ENCODE measurements at places on chromosomes 13 and 19.

DNA sequence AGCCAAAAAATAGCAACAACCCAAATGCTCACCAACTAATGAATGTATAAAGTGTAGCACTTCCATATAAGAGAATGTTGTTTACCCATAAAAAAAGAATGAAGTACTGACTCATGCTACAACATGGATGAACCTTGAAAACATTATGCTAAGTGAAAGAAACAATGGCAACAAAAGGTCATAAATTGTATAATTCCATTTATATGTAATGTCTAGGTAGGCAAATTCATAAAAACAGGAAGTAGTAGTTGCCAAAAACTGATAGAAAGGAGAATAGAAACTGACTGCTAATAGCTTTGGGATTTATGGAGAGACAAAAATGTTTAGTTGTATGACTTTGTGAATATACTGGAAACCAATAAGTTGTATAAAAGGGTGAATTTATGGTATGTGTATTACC lies 21.6 kb downstream of the MYCBP2 start:
- no peak for DNase-seq

DNA sequence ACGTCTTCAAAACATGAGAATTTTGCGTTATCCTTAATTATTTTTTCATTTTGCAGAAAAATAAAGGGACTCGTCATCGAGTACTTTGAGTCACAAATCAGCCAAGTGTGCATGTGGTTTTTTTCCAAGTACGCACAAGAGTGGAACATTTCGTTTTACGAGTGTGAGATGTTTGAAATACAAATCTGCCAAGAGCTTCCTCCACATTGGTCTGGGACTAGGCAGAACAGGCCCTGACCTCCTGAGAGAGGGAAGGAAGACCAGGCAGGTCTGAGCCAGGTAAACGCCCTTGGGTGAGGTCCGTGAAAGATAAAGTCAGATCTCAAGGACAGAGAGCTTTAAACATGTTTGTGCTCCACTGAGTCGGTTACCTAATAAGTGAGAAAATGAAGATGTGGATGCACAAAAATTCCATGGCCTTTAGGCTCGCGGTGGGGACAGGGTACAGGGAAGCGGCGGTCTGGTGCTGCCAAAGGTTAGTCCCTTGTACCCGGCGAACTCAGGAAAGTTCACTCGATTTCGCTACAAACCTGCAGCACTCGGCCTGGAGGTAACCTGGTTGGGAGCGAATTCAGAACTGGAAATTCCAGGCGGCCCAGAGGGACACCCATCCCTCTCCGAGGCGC lies 473 bp upstream of the ITM2B start:
- DNase-seq: no peak

GRCh38 chr13:112894423-112894672 lies 74.7 kb upstream of the MCF2L start:
- DNase-seq: no peak

GRCh38 chr13:37409756-37410155 lies 188.8 kb downstream of the POSTN start:
- DNase-seq: no peak

- no peak for DNase-seq
These were observed 29.2 kb downstream of the PIAS4 start for GRCh38 chr19:4036576-4037300.

GRCh38 chr19:23075031-23075733 lies 41.6 kb upstream of the ZNF730 start:
- DNase-seq: peak; percentile 0

- DNase-seq: peak; percentile 52
These were observed at the start of gene SIGLEC10 for GRCh38 chr19:51417107-51417809. Gene SIGLEC10, minus strand, starts transcription at chr19:51417642. Its CDS starts 61 bp downstream, at chr19:51417581.

DNA sequence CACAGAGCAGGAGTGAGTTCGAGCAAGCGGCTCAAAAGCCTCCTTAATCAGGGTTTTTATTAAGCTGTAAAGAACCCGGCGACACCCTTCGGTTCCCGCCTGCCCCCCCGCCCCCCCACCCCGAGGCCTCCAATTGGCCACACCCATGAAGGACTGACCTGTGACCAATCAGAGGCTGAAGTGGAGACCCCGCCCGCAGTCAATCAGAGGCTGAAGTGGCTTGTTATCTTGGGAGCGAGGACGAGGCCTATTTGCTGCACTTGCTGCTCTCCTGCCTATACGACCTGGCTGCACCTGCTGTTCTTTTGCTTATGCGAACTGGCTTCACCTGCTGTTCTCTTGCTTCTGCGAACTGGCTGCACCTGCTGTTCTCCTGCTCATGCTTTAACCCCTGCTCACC lies 844.9 kb downstream of the OLFM4 start:
- no peak for DNase-seq

DNA sequence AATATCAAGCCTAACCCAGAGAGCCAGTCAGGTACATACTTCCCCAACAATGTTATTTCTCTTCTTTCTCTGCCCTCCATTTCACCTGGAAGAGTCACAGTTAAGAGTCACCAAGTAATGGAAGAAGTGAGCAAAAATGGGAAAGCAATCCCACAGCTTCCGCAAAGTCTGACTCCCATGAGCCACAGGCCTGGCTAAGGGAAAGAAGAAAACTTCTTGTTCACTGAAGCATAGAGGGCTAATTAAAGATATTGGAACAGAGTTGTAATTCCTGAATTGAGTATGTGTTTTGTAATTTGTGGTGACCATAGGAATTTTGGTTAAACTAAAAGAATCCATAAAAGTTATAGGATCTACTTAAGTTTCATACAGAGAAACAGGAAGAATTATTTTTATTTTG lies 830.9 kb upstream of the PCDH20 start:
- no peak for DNase-seq

GRCh38 chr13:96844616-96845015 lies 149.7 kb downstream of the OXGR1 start:
- DNase-seq: no peak

DNA sequence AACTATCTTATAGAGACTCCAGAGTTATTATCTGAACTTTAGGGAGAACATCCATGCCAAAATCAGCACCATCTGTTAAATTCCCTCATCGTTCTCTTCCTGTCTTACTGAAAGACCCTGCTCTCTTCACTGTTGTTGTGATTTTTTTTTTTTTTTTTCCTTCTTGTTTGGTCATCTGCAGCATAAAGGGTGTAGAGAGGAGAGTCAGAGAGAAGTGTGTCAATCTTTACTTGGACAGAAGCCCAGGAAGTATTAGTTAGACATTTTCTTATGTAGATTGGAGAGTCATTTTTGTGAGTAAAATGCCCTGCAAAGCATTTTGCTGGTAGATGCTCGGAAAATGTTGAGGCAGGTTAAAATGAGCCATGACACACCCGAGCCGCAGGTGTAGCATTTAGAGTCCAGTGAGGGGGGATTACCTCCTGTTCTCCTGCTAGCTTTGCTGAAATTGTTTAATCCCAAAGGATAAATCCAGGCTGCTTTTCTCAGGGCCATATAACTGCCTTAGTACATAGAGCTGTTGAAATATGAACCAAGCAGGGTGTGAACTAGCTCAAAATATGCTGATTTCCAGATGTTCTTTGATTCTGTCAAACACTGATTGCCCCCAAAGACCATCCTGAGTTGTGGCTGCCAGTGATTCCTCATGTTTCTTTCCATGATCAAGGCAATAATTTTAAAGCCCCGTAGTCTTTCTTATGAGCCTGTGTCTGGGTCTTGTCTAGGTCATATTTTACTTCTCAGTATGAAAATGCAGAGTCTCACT lies 143.5 kb downstream of the DCT start:
- no peak for DNase-seq

DNA sequence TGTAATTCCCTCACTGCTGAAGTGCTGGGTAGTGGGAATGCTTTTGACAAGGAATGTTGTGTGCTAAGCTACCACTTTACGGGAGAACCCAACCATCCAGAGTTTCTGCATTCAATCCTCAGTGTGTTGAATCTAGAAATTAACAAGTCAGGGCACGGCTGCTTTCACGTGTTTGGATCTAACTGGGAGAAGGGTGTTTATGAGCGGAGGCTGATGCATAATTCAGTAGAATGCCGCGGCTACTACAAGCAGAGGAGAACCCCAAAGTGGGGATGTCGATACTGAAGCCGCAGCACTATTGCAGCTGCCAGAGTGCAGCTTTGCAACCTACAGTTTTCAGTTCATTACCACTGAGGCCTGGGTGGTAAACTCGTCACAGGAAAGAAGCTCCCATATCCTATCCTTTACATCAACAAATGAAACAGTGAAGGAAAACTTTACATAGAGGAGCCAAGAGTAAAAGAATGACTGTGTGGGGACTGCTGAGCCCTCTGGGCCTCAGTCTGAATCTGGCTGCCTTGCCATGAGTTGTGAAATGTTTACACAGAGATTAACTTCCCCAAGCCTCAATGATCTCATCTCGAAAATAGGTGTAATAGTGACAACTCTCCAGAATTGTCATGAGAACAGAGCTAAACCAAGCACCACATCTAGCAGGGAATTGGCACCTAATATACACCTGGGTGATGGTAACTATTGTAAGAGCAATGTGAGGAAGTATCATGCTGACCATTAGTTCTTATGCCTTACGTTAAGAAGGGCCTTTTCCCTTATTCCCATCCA lies 531.7 kb downstream of the MYO16 start:
- no peak for DNase-seq

DNA sequence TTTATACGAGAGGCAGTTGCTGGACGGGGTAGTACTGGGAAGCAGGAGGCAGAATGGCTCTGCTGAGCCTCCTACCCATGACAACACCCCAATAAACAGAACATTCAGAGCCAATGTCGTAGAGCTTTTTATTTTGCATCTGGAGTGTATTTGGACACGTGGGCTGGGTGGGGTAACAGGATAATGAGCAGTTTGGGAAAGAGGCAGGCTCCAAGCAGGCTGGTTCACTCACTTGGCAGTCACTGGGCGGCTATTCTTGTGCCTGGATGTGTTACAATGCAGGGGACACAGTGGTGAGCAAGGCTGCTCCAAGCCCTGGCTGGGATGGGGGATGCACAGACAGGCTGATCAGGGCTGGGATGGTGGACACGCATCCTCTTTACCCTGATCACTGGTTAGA lies 9.5 kb downstream of the ACTMAP start:
- DNase-seq: no peak

DNA sequence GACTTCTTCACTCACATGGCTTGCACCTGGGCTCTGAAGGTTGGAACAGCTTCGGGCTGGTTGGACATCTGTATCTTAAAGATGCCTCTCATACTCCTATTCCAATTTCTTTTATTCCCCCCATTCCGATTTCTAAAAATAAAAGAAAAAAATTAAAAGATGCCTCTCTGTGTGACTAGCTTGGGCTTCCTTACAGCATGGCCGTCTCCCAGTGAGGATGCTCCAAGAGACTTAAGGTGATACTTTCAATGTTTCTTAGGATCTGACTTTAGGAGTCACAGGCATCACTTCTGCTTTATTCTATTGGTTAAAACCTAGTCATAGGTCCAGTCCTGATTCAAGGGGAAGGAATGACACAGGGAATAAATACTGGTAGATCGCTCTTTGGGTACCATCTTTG lies 9.9 kb upstream of the SULT2A1 start:
- no peak for DNase-seq

DNA sequence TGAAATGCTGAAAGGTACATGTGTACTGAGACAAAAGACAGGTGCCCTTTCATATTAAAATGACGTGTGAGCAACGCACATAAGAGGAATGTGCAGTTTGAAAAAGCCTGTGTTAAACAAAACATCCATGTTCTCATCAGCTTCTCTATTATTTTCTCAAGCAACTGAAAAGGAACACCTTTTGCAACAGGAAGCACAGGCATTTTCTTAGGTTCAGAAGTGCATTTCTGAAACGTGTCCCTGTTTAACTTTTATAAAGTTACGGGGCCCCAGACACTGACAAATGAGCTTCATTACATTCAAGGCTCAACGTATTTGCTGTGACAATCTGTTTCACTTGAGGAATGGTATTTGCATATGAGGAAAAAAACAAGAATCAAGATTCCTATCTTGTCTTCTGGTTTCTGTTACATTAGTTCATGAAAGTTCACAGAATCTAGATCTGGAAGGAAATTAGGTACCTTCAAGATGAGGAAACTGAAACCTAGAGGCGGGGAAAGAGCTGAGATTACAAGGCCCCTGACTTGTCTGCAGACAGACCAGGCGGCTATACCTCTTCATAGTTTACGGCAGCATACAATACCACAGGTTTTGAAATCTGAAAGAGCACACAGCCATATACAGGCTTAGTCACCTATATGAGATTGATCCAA lies 431.7 kb downstream of the KLF12 start:
- peak; percentile 16 for DNase-seq

- peak; percentile 78 for DNase-seq
These were observed 7.5 kb upstream of the LRFN1 start for GRCh38 chr19:39328046-39328705.

GRCh38 chr13:98223741-98224140 lies 46.7 kb upstream of the RNF113B start:
- no peak for DNase-seq

DNA sequence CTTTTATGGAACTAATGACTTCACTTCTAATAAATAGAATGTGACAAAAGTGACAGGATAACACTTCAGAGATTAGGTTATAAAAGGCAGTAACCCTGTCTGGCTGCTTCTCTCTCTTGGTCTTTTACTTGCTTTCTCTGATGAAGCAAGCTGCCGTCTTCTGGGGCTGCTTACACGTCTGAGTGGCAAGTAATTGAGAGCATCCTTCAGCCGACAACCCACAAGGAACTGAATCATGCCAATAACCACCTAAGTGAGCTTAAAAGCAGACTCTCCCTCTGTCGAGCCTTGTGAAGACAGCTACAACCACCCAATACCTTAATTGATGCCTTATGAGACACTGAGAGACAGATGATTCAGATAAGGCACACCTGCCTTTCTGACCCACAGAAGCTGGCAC lies 1091.2 kb downstream of the SLITRK1 start:
- no peak for DNase-seq

DNA sequence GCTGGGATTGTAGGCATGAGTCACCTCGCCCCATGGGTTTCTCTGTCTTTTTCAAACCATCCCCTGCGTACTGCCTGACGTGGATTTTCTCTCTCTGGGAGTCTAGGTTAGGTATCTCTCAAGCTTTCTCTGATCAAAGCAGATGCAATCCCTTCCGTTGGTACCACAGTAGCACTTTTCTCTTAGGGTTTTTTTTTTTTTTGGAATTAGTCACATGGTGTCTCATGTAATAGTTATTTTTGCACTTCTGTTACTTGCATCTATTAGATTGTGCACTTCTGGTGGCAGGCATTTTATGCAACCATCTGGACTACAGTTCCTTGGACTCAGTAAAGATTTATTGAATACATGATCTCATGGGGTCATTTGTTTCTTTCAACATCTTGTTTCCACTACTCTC lies 72.1 kb downstream of the GPC6 start:
- DNase-seq: no peak

- DNase-seq: no peak
These were observed 44.3 kb downstream of the NDFIP2 start for GRCh38 chr13:79525064-79525857.
